ENCODE measurements at places on chromosomes 12 and 14. TPM values are rescaled to one million over a fixed set of nuclear protein-coding genes. Genes with fewer than 3 reads are reported as not detected.

GRCh38 chr12:125092872-125093680 is 27.8 kb downstream of the AACS start:
- DNase-seq, result no peak

DNA sequence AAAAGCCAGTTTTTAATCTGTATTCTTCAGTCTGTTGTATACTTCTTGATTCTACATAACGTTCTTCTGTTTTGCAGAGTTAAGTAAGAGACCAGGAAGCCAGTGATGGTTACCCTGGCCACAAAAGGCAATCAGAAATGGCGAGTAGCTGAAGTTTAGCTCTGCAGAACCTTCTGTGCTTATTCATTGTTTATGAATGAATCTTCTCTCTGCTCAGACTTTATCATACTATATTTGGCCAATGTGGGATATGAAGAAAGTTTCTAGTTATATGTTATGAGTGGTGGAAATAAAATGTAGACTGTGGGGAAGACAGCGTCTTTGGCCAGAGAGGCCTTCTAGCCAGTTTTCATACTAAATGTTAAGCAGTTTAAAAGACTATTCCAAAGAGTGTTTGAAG is 249.9 kb upstream of the RGS6 start:
- DNase-seq, result no peak

DNA sequence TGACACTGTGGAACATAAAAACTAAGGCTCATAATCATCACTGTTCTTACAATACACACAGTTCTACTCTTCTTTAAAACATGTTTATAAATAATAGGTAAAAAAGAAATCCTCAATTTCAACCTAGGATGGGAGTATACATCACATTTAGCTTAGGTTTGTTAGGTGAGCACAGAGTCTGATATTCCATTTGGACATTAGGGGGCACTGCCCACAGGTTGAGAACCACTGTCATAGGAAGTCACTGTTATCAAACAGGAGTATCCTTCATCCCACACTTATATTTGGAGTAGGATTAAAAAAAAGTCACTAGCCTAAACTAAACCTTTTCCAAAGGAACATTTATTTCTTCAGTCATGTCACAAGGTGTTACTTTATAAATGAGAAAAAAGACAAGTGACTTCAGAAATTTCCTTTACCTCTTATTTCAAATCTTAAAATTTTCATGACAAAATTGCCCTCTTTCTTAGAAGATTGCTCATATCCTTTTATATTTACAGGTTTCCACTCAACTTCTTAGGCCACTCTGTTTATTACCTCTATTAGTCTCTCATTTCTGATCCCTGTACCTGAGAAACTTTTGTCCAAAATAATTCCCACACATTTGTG is 240.6 kb downstream of the CPNE8 start:
- DNase-seq, result no peak

The FGF6 gene
- total RNA-seq, result not detected

GRCh38 chr14:31945701-31946100 is 131.4 kb upstream of the ARHGAP5 start:
- no peak for DNase-seq

The VAMP1 gene
- 48.9 TPM for total RNA-seq

GRCh38 chr14:51954031-51954430 is 35.3 kb upstream of the RTRAF start:
- DNase-seq, result no peak

DNA sequence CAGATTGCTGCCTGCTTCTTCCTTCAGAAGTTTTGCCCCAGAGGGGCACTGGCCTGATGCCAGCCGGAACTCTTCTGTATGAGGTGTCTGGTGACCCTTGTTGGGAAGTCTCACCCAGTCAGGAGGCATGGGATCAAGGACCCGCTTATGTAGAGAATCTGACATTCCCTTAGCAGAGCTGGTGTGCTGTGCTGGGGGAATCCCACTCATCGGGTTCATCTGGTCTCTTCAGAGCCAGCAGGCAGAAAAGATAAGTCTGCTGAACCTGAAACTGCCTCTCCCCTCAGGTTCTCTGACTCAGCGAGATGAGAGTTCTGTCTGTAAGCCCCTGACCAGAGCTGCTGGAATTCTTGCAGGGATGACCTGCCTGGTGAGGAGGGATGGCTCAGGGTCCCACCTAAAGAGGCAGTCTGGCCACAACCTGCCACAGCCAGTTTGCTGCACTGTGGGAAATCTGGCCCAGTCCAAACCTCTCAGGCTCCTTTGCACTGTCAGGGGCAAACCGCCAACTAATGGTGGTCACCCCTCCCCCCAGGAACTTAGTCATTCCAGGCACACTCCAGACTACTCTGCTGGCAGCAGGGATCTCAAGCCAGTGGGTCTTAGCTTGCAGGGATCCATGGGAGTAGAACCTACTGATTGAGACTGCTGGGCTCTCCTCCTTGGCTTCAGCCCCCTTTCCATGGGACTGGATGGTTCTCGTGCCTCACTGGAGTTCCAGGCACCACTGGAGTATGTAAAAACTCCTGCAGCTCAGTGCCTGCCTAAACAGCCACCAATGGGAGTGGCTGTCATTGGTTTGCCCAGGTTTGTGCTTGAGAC is 4.1 kb downstream of the CLEC2D start:
- peak; percentile 81 for DNase-seq

DNA sequence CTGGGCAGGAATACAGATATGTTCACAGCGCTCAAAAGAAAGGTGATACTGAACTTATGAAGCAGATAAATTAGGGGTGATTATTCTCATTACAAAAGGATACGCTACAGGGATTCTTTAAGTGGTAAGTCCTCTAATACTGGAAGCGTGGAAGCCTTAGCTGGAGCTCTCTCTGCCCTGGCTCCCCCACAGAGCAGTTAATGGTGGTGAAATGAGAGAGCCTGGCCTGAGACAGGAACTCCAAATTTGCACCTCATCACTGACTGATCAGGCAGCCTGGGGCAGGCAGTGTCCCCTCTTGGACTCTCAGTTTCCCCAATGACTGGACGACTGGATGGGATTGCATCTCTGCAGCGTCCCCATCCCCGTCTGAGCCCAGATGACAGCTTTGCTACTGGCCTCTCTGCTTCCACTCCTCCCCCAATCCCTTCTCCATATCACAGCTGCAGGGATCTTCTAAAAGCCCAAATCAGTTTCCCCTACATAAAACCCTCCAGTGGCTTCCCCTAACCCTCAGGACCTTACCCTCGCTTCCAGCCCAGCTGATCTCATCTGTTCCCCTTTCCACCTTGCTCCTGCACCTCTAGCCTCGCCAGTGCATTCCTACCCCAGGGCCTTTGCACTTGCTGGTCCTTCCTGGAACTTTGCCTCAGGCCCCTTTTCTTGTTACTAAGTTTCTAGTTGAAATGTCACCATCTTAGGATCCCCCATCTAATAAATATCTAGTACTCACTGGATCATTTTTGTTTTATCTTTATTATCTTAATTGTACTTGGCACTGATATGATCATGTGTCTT is 171.7 kb upstream of the LHX5 start:
- DNase-seq, result no peak

All from activated CD8-positive, alpha-beta T cell treated with anti-CD3 and anti-CD28 coated beads, Interleukin-2, amount 10 ng/mL, durations not matched to agents 7 days and 5 days (primary cell).